ENCODE measurements at places on chromosomes 3 and 15. TPM values are rescaled to one million over a fixed set of nuclear protein-coding genes. Genes with fewer than 3 reads are reported as not detected.
A peak's percentile ranks its signal among the peaks of the same experiment; 100 is the strongest.

Gene CCR1
- total RNA-seq, result 0.46 TPM

Gene AGBL1
- total RNA-seq, result 0.23 TPM

Gene AAGAB
- 34.3 TPM for total RNA-seq

DNA sequence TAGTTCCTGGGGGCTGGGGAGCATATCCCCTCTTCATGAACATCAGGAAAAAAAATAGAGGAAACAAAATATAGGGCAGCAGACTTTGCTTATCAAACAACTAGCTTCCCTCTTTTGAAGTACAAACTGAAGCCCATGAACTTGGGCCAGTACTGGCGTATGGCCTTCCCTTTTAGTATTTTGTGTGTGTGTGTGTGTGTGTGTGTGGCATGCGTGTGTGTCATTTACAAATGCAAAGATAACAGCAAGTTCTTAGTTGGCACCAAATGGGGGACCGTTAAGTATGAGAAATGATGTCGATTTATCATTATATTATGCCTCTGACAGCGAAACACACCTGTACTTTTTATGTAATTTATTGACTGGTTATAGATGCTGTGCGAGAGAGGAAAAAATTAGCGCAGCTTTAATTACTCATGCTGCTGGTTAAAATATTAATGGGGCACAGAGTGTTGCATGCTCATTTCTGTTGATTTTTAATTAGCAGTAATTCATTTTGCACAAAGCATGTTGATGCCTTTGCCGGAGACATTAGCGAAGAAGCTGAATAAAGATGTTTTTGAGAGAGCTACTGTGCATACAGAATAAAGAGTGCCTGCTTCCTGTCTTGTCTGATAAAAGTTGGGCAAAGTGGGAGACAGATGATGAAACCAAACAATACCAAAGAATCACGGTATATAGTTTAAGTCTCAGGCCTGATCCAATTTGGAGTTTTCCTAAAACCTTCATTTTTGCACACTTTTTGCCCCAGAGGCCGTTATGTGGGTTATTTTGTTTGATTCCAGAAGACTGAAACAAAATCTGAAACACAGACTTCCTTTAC is 297.1 kb downstream of the SATB1 start:
- DNase-seq, result no peak

DNA sequence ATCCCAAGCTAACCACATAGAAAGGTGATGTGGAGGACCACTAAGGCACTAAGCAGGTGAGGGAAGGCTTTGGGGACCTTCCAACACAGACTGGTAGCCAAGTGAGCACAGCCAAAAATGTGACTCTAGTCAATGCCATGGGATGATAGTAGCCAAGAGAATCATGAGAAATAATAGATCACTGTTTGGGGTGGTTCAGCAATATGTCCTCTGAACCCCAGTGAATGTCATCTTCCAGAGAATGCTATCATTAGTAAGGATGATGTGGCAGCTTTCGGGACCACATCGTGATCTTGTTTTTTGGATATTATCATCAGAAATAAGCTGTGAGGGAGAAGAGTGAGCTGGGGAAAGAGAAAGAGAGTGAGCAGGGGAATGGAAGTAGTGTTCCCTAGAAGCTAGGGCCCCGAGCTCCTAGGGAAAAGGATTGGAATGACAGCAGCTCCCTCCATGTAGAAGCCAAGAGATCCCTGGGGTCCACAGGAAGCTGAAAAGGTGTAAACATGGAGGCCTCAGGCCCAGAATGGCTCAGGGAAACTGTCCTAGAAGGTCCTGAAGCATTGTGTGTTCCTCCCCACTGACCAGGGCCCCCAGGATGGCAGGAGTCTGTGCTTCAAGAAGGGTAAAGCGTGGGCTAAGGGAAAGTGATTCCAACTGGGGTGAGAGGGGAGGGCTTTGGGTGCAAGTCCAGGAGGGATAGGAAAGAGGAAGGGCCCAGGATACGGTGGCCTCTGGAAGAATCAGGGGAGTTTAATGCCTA is 56.6 kb upstream of the KLF13 start:
- peak; percentile 2 for DNase-seq

DNA sequence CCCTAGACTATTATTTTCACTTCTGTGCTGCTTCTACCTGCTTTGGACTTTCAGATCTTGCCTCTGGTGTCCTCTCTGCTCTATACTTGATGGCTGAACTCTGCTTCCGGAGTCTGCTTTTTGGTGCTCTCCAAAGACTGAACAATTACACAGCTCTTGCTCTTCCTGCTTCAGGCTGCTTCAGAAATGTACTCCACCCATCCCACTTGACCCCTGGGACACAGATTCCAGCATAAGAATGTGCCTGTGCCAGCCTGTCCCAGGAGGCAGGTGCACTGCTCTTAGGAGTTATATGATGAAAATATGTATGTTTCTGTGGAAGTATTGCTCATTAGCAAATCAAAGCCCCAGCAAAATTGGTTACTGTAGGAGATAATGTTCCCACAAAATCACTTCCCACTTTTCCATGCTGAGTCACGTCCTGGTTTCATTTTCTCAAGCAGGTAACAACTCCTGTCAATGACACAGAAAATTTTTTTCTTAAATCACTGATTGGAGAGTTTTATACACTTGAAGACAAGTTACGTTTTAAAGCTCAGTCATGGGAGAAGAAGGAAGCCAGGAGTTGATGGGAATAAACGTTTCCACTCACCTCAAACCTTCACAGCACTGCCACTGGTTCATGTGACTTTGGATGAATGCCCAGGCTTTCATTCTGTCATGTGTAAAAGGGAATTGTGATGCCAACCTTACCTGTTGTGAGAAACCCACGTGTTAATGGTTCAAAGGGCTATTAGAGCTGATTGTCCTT is 239.4 kb upstream of the ZPLD1 start:
- no peak for DNase-seq

DNA sequence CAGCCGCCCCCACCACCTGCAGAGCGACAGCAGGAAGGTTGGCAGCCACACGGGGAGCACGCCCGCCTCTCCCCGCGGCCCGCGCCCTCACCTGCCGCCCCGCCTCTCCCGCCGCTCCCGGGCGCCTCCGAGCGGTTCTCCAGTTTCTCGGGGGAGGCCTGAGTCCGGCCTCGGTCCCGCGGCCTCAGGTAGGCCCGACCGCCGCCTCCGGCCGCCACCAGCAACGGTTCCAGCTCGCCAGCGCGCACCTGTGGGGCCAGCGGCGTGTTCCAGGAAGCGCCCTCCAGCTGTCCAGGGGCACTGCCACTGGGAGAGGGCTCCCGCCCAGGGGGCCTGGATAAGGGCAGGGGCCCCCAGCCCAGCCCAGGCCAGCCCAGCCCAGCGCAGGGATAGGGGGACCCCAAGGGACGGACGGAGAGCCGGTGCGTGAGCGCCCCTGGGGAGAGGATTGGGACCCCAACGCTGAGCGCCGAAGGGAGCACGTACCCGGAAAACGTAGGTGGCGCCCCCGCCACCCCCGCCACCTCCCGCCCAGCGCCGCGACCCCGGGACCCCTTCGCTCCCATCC is 2.2 kb downstream of the LTK start:
- DNase-seq, result no peak
